OCI-LY7 (cell line): ENCODE measurements at places on chromosomes 1 and 21. TPM values are rescaled to one million over a fixed set of nuclear protein-coding genes. Genes with fewer than 3 reads are reported as not detected.
A peak's percentile ranks its signal among the peaks of the same experiment; 100 is the strongest.

DNA sequence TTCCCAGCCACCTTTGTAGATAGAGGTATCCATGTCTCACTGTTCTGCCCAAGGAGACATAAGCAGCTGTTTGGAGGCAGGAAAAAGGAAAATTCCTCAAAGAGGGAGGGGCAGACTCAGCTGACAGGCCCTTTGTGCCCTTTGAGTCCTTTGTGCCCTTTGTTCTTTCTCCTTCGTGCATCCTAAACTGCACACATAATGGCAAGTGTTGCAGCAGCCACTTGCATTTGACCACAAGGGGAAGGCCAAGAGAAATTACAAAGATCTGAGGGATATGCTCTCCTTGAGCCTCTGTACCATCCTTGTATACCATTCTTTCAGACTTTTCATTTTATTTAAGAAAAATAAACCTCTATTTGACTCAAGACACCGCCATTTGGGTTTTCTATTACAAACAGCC, 71.8 kb upstream of the PKN2 start:
- DNase-seq = no peak

- DNase-seq = no peak
Observed at GRCh38 chr1:51648180-51649109, 31.6 kb downstream of the OSBPL9 start.

DNA sequence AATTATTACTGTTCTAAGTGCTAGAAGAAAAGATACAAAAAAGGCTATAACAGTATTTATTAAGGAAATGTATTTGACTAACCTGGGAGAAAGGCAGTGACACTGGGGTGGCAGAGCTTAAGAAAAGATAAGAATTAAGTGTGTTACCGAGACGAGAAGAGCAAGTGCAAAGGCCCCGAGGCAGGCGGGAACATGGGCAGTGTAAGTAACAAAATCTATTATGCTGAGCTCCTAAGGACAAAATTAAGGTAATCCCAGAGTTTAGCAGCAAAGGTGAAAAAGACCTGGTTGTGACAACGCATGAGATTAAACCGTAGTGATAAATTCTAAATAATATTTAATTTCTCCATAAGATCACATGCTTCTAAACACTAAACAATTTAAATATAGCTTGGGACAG, 167.6 kb downstream of the RERE start:
- DNase-seq = no peak

- no peak for DNase-seq
Observed at GRCh38 chr1:235090406-235091069, 38.1 kb downstream of the TOMM20 start.

DNA sequence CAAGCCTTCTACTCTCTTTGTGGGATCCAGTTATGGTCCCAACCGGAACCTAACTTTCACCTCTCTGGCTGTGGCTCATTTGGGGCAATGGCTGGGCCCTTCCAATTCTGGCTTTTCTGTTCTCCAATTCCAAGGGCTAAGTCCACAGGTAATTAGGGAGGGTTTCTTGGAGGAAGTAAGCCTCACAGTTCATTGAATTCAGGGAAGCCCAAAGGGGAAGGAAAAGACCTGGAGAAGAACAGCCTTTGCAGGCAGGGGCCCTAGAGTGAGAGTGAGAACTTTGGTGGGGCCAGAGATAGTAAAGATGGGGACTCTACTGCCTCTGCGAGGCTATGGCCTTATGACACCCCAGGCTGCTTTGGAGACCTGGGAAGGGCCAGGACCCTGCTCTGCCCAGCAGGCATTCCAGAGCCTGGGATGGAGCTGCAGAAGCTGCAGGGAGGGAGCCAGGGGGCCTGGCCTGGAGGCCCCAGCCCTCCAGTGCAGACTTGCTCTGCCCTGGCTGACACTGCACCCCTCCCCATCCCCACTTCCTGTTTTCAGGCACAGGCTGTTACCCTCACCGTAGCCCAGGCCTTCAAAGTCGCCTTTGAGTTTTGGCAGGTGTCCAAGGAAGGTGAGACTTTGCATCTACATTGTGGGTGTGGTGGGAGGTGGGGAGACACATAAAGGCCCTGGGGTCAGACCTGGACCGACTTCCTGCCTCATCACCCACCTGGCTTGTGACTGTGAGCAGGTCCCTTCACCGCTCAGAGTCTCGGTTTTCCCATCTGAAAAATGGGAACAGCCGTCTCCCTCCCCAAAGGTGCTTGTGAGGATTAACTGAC, 18.9 kb downstream of the LDLRAP1 start:
- peak; percentile 98 for DNase-seq

GRCh38 chr1:44640200-44640853, 34.0 kb downstream of the TMEM53 start:
- no peak for DNase-seq

- DNase-seq = no peak
Observed at GRCh38 chr1:218346391-218347204, 1.5 kb downstream of the TGFB2 start.

The ANGPTL3 gene
- not detected in 2 replicates for total RNA-seq

The C1orf53 gene
- total RNA-seq = 2.4 and 4.3 TPM in 2 replicates

The OSBPL9 gene
- 87.8 and 99.1 TPM in 2 replicates for total RNA-seq

The FAM177B gene
- not detected in 2 replicates for total RNA-seq

The LIPI gene
- total RNA-seq = not detected in 2 replicates
